Thyroid gland (tissue), 4 donors: ENCODE measurements at places on chromosomes 5 and 9. TPM values are rescaled to one million over a fixed set of nuclear protein-coding genes. Genes with fewer than 3 reads are reported as not detected.

DNA sequence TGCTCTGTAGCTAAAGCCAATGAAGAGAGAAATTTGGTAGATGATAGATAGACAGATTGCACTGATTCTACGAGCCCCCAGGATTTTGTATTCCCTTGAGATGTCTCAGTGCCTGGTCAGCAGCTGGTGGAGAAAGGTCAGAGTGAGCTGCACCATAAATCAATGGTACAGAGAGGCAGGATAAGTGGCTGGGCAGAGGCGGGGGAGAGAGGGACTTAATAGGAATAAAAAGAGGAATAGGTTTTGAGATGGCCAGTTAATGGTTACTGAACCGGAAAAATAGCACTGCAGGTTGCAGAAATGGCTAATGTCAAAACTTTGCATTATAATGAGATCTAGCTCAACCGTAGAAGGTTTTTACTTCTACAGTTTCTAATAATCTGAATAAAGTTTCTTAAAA is 47.9 kb upstream of the SLC12A2 start:
- no peak overlapping the region for H3K4me3 ChIP-seq
- no peaks in the 10 kb centered on the region for H3K27me3 ChIP-seq
- no peaks in the 10 kb centered on the region for H3K36me3 ChIP-seq
- H3K4me1 ChIP-seq: no peaks in the 10 kb centered on the region
- H3K27ac ChIP-seq: no peak overlapping the region

DNA sequence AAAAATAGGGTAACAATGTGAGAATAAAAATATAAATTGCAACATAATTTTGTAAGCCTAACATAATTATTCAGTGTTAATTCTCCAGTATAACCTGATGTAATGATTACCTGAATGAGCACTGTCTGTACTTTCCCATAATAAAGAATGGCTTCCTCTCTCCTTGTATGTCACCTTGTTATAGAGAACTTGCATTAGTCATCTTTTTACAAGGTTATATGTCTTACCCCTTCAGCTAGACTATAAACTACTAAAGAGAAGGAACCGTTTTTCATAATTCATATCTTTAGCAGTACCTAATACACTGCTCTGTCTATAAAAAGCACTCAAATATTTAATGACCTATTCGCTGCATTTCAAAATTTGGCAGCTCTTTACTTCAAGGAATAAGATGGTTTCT is 19.8 kb downstream of the STRBP start:
- H3K4me1 ChIP-seq: peaks cover 6% of the 10 kb centered on the region
- H3K27me3 ChIP-seq: no peaks in the 10 kb centered on the region
- H3K27ac ChIP-seq: no peak overlapping the region
- H3K36me3 ChIP-seq: no peaks in the 10 kb centered on the region
- DNase-seq: no peak
- no peak overlapping the region for H3K4me3 ChIP-seq

DNA sequence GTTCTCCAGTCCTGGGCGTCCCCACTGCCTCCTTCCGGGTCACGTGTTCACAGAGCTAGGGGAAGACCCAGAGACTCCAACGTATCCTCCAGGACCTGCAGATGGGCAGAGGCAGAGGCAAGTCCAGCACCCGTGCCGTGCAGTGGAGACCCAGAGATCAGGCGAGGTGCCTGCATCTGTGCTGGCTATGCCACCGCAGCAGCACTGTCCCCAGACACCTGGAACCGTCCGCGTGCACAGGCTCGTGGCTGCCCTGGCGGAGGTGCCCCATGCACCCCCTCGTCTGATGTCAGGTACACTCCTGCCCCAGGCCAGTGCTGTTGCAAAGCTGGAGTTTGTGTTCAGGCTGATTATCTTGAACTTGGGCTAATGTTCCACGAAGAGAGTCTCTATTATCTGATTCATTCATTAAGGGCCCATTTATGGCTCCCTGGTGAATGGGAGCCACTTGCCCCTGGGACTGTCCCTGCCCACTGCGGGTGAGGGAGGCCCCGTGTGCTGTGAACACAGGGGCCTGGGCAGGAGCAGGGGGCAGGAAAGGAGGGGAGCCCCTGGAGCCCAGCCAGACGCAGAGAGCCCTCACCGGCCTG is 13.7 kb downstream of the IRX4 start:
- no peaks in the 10 kb centered on the region for H3K27me3 ChIP-seq
- H3K36me3 ChIP-seq: no peaks in the 10 kb centered on the region
- DNase-seq: no peak
- H3K4me1 ChIP-seq: no peaks in the 10 kb centered on the region
- no peak overlapping the region for H3K4me3 ChIP-seq

- H3K27me3 ChIP-seq: no peaks in the 10 kb centered on the region
- H3K27ac ChIP-seq: no peak overlapping the region
- no peak overlapping the region for H3K4me3 ChIP-seq
- peaks cover 16% of the 10 kb centered on the region for H3K4me1 ChIP-seq
- H3K36me3 ChIP-seq: no peaks in the 10 kb centered on the region
- DNase-seq: no peak
Observed at GRCh38 chr5:139088024-139088423, 110.1 kb downstream of the SIL1 start.

GRCh38 chr5:37662362-37662761 is 177.5 kb downstream of the GDNF start:
- no peak overlapping the region for H3K27ac ChIP-seq
- no peaks in the 10 kb centered on the region for H3K4me1 ChIP-seq
- H3K4me3 ChIP-seq: no peak overlapping the region
- no peaks in the 10 kb centered on the region for H3K36me3 ChIP-seq
- H3K27me3 ChIP-seq: no peaks in the 10 kb centered on the region

GRCh38 chr5:132050136-132050535 is 10.3 kb upstream of the IL3 start:
- no peak overlapping the region for H3K4me3 ChIP-seq
- H3K27ac ChIP-seq: no peak overlapping the region
- H3K27me3 ChIP-seq: no peaks in the 10 kb centered on the region
- DNase-seq: peak; percentile 0
- no peaks in the 10 kb centered on the region for H3K4me1 ChIP-seq
- H3K36me3 ChIP-seq: no peaks in the 10 kb centered on the region

DNA sequence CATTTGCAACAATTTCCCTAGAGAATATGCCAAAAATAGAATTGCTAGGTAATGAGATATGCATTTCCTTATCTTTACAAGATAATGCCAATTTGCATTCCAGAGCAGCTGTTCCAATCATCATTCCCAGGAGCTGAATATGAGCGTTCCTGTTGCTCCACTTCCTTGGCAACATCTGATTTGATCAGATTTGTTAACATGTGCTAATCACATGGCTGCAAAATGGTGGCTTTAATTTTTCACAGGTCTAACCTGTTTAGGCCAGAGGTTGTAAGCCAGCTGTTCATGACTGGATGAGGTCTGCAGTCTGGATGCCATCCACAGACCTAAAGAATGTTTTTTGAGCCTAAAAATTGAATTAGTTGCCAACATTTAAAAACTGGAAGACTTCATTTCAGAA is 220.7 kb upstream of the IL12B start:
- H3K36me3 ChIP-seq: no peaks in the 10 kb centered on the region
- no peaks in the 10 kb centered on the region for H3K27me3 ChIP-seq
- H3K27ac ChIP-seq: no peak overlapping the region
- H3K4me1 ChIP-seq: no peaks in the 10 kb centered on the region

The C9orf153 gene
- not detected for total RNA-seq

The CDC25C gene
- not detected for total RNA-seq

The ADGRV1 gene
- 129 TPM for total RNA-seq
